Ammon's horn (tissue), 1 donor: ENCODE measurements at places on chromosomes 13 and 19.

DNA sequence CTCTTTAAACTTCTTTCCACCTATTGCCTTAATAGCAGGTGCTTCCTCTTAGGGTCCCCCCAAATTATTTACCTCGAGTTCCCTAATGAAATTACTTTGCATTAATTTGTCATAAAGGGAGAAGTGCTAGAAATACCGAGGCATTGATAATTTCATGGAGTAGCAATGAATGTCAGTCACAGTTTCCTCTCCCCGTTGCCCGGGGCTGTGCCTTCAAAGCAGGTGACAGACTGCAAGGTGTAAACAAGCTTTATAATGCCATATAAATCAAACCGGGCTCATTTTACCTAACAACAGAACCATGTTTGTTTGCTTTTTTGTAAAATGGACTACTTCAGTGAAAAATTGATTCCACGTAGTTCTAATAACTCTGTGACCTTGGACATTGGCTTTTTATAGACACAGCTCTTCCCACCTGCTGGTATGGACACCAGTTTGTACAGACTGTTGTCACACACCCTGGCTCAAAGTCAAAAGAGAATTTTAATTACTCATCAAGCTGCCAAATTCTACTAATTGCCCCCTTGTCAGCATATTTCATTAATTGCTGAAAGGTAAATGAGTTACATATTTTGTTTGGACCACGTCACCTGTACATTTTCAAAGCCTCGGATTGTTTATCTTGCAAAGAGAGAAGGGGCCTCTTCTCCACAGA is 171.1 kb downstream of the STK24 start:
- DNase-seq: no peak

GRCh38 chr19:14091081-14091812 is 696 bp upstream of the SAMD1 start:
- DNase-seq: peak; percentile 78

DNA sequence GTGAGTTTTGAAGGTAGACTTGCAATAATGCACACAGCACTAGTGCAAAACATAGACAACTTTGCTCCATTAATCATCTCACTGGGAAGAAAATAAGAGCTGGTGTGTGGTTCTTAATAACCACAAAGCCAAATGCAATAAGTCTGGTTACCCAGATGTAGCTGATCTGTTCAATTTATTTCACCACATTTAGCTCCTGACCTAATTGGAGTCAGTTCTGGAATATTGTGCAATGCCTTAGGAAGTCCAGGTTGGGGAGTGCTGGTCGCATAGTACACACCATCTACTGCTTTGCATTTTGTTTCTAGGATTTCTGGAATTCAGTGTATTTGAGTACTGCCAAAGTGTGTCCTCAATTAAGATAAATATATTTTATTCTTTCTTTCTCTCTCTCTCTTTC is 483.3 kb upstream of the SPRY2 start:
- no peak for DNase-seq

GRCh38 chr13:50684366-50684765 is 159.1 kb downstream of the DLEU7 start:
- DNase-seq: peak; percentile 79

DNA sequence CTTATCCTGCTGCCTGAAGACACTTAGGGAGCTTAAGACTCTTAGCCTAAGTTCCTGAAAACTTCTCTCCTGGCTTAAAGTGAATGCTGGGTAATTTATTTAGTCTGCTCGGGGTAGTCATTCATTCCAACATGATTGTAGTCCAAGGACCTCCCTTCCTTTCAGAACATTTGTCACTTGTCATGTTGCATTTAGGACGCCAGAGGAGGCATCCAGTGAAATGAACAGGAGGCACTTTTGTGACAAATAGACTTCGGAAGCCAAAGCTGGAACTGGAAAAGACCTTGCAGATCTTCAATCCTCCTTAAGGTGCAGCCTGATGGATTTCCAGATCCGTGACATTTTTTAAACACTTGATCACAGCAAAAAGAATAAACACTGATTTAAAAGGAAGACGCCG is 95.1 kb downstream of the DNAJC15 start:
- DNase-seq: no peak
